ENCODE measurements at places on chromosomes 4 and X. TPM values are rescaled to one million over a fixed set of nuclear protein-coding genes. Genes with fewer than 3 reads are reported as not detected.

SUPT20HL1 gene
- polyA plus RNA-seq, result not detected

STK32B gene
- not detected for polyA plus RNA-seq

PAGE1 gene
- polyA plus RNA-seq, result not detected

MAGEC2 gene
- polyA plus RNA-seq, result not detected

VCX gene
- polyA plus RNA-seq, result not detected

MYOZ2 gene
- polyA plus RNA-seq, result not detected

C4orf36 gene
- not detected for polyA plus RNA-seq

TIGD2 gene
- 6.8 TPM for polyA plus RNA-seq

TMPRSS11F gene
- polyA plus RNA-seq, result not detected

All from naive thymus-derived CD4-positive, alpha-beta T cell (primary cell).